ENCODE measurements at places on chromosomes 11 and 22.

DNA sequence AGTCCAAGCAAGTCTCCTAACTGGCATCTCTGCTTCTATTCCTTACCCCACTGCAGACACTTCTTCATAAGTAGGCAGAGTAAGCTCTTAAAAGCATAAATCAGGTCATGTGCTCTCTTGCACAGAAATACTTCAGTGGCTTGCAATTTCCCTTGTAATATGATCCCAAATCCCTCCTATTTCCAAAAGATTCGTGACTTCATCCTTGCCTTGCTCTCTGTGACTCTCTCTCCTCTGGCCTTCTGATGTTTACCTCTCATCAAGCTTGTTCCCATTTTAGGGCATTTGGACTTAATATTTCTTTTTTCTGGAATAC lies 37.4 kb upstream of the NCR3LG1 start:
- DNase-seq, result no peak

DNA sequence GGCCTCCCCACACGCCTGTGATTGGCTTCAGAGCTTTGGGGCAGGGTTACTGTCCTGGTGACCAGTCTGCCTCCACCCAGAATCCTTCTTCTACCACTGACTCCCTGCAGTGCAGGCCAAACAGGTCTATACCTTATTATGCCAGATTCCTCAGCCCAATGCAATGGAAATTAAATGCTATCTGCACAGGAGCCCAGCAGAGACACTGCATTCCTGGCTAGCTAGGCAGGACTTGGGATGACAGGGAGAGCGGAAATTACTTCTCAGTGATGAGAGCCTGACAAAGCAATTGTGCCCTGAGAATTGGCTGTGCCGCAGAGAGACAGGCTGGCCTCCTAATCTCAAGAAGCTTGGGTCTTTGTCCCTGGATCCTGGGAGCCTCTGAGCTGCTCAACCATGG lies 143.8 kb upstream of the NCAM1 start:
- no peak for DNase-seq

GRCh38 chr11:783581-784015 lies 6.3 kb downstream of the CEND1 start:
- DNase-seq, result no peak

DNA sequence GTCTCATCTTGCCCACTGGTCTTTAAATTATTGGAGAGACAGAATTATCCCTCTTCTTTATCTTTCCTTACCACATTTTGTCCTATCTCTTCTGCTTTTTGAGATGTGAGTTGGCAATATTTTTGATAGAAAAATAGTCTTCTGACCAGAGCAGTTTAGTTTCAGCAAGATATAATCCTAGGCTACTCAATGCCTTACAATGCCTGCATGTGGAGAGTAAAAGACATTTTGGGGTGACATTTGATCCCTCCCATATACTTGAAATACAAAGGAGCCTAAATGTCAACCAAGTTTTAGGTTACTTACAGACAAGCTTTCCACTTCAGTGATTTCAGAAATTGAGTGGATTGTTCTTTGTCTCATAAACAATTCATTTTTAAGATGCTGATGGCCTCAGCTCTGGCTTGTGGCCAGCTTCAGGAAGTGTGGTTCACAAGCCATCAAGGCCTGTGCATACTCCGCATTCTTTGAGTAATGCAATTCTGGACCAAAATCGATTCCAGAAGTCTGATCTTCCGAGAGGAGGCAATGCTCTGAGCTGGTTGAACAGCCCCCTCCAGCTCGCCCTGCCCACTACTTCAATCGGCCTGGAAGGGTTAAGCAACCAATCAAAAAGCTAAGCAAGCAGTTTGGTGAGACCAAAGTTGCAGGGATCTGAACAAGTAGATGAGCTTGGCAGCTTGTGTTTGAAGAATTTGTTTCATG lies 274.4 kb downstream of the BLID start:
- no peak for DNase-seq

DNA sequence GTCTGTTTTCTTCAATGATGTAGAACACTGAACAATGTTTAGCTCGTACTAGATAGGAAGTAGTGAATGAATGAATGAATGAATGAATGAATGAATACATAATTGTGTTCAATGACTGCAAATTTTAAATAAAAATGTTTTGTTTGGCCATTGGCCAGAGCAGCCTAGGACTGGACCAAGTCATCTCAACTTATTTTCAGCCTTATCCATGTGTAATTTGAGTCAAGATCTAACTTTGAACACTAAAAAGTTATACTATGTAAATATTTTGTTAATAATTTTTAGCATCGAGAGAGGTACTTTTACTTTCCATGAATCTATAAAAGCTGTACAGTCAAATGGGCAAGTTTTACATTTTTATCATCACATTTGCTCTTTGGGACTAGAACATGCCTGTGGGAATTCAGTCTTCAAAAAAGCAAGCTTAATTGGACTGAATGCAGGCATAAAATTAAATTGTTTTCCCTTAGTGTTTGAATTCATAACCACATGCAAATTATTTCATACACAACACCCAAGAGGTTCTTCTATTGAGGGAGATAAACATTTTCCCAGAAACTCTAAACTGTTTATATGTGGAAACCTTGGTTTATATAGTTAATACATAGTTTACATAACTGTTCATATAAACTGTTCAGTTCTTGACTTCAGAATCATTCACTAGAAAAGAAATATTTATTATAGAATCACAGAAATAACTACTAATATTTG lies 222.1 kb upstream of the ANO3 start:
- DNase-seq, result no peak

- DNase-seq, result peak; percentile 76
Measured at GRCh38 chr11:67680696-67681470, 6.5 kb upstream of the ALDH3B2 start.

- no peak for DNase-seq
Measured at GRCh38 chr11:101741061-101741460, 157.3 kb upstream of the TRPC6 start.

DNA sequence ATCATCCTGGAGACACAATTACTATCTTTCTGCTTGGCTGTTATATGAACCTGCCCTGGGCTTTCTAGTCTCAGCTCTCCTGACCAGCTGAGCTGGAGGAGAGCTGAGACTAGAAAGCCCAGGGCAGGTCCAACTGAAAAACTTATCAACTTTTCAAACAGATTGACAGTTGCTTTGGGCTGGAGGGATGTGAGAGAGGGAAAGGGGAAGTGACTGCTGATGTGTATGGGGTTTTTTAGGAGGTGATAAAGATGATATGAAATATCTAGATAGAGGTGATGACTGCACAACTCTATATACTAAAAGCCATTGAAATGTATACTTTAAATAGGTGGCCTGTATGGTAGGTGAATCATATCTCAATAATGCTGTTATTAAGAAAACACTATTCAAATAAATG lies 60.2 kb upstream of the CHRM4 start:
- DNase-seq, result no peak

DNA sequence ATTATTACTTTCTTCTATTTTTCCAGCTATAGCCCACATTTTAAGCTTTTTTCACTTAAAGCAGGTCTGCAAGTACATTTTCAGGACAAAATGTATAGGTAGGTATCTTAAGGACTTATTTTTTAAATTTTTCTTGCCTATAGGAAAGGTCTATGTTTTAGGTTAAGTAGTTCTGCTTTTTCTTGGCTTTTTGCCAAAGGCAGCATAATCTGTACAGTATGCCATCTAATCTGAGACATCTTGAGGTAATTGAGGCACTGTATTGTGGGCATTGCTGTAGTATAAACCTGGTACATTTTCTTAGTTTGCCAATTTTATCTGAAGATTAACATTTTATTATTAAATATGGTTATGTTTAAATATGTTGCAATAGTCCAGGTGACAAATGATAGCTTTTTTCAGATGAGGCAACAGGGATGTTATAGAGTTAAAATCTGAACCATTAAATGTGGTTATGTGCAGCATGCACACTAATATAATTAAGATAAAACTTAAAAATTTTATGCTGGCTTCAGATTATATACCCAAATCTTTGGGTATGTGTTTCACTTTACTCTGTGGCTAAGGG lies 42.9 kb downstream of the QSER1 start:
- no peak for DNase-seq

DNA sequence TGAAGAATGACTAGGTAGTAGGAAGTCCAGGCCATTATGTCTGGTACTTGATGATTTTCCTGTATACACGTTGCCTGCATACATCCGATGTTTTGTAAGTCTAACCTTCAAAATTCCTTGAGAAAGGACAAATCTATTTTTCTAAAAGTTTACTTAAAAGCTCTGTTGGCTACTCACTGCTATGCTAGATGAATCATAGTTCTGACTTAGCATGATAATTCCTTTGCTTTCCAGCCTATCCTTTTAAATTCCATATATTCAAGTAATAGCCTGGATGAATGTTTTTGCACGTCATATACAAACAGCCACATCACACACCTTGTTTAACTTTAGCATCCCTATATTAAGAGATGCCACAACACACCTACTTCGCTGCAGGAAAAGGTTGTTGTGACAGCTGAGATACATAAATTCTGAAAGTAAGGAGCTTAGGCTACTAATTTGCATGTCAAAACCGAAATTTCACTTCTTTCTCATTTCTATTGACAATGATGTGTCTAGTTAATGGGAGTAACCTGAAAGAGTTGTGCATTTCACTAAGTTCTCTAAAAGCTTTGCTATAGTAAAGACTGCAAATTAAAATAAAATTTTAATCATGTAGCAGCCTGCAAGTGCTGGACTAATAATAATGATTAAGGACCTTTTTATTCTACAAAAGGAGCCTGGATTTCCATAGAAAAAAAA lies 1116.4 kb downstream of the JRKL start:
- DNase-seq, result no peak

- peak; percentile 67 for DNase-seq
Measured at GRCh38 chr22:32411829-32412592, at the start of gene RTCB. TSS of gene RTCB (minus strand) at chr22:32412247. CDS start at chr22:32412156, 91 bp downstream.

GRCh38 chr11:129414144-129414872 lies 38.7 kb downstream of the BARX2 start:
- DNase-seq, result no peak
